ENCODE measurements at places on chromosomes 12 and 14.
A peak's percentile ranks its signal among the peaks of the same experiment; 100 is the strongest.

DNA sequence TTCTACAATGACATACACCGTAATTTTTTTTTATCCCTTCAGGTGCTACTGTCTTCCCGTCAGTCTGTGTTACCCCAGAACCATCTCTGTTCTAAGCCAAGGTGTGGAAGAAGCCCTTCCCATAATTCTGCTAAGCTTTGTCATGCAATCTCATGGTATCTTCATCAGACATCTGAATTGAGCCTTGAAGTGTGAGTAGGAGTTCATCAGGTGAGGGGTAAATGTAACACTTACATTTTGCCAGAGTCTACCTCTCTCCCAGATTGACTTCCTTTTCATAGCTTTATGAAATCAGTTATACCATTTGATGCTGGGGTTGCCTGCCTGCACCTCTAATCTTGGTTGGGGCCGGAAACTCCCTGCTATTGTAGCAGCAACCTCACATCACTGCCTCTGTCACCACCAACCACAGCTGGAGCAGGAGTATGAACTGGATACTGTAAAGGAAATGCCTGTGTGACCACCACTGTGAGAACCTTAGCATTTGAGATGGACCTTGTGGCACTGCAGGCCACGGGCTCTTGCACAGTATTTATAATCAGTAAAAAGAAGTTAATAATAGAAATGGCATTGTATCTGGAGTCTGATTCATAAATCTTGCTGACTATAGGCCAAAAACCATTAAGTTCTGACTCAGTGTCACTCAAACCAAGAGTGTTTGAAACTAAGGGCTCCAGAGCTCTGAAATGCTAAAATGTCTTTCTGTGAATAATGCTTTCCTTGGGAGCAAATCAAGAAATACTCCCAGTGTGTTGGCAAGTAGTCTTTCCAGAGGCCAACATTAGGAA is 58.7 kb upstream of the STK38L start:
- no peak for DNase-seq

- DNase-seq = peak; percentile 12
These were observed 91.7 kb downstream of the TMX1 start for GRCh38 chr14:51331486-51332367.

- no peak for DNase-seq
These were observed 126.9 kb upstream of the KRAS start for GRCh38 chr12:25377469-25378177.

GRCh38 chr14:56173365-56173922 is 55.2 kb downstream of the PELI2 start:
- DNase-seq = no peak

DNA sequence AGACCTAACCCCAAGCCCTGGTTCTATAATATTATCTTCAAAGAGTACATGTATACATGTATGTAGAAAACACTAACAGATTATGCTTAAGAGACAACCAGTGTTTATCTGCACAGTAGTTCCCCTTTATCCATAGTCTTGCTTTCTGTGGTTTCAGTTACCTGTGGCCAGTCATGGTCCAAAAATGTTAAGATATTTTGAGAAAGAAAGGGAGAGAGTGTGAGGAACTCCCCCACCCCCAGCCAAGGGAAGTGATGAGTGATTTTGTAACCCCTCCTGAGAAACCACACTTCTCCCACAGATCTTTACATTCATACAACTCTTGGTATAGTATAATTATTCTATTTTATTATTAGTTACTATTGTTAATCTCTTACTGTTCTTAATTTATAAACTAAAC is 77.3 kb upstream of the CNTN1 start:
- DNase-seq = no peak

GRCh38 chr12:123441523-123442164 is 5.2 kb upstream of the RILPL2 start:
- no peak for DNase-seq

All from NCI-H526 (cell line).